ENCODE measurements at places on chromosomes 12 and 14.

DNA sequence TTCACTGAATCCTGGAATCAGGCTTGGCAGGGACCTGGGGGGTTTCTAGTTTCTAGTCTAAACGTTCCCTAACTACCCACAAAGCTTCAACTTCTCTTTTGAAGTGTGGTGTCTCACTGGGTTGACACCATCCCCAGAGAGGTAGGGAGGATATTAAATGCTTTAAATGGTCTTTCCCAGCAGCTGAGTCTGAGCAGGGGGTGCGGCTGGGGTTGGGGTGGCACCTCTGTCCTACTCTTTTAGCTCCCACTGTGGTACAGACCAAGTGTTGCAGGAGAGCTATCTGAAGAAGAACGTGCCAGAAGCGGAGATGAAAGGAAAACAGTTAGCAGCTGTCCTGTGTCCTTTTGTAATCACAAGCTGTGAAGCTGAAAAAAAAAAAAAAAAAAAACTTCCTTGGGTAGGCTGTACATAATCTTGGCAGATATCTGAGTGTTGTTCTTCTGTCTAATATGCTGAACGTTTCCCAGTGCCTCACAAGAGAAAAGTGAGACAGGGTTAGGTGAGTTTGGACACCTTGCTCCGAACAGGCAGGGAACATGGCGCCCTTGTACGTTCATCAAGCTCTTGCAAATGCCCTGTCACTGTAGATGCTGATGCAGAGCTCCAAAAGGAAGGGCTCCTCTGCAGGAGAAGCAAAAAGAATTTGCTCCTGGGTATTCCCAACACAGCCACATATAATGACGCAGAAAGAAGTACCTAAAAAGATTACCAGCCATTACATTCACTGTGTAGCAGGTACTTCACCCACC is 447.2 kb downstream of the APAF1 start:
- no peak for DNase-seq

GRCh38 chr12:123251403-123252076 is 18.3 kb downstream of the MTRFR start:
- DNase-seq, result no peak

GRCh38 chr12:109174468-109174867 is 58.1 kb downstream of the ACACB start:
- no peak for DNase-seq

GRCh38 chr12:32039917-32040575 is 66.6 kb upstream of the BICD1 start:
- no peak for DNase-seq

- DNase-seq, result no peak
These were observed 36.2 kb downstream of the SYNE3 start for GRCh38 chr14:95480109-95480886.

DNA sequence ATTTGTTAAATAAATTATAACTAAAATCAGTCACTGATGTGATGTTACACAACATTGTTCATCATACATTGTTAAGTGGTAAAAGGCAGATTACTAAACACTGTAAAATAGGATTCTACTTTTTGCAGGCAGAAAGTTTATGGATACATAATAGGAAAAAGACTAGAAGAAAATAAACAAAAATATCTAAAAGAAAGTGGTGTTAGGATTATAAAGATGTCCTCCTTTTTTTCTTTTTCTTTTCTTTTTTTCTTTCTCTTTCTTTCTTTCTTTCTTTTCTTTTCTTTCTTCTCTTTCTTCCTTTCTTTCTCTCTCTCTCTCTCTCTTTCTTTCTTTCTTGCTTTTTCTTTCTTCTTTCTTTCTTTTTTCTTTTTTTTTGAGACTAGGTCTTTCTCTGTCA is 39.6 kb upstream of the HELB start:
- no peak for DNase-seq

GRCh38 chr14:52002542-52002941 is 13.2 kb downstream of the RTRAF start:
- DNase-seq, result no peak

- DNase-seq, result no peak
These were observed 38.6 kb upstream of the PIK3C2G start for GRCh38 chr12:18222699-18223098.

DNA sequence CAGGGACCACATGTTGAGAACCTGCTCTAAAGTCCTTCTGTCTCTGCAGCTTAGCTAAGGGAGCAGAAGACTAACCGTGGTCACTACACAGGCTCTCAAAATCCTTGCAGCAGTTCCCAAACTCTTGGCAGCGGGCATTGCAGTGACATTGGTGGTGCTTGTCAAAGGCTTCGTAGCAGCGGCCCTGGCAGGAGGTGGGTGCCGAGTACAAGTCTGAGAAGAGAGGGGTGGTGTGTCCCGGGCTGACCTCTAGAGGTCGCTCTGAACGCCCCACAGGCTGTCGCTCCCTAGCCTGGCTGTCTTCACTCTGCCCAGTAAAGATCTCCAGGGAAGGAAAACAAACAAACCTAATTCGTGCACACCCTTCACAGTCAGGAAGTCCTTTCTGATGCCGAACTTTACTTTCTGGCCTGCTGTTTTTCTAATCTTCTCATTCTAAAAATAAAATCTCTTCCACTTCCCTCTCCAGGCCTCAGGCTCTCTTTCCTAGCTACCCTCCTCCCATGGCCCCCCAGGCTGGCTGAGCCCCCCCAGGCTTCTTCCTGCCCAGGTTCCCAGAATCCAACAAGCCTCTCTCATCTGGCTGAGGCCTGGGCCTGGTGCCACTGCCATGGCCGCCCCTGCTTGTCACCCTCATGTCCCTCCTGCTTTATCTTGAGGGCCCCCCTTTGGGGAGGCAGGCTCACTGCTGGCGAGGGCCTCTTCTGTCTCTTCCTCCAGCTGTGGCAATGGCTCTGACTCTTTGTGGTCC is 7.7 kb downstream of the ENDOU start:
- no peak for DNase-seq

DNA sequence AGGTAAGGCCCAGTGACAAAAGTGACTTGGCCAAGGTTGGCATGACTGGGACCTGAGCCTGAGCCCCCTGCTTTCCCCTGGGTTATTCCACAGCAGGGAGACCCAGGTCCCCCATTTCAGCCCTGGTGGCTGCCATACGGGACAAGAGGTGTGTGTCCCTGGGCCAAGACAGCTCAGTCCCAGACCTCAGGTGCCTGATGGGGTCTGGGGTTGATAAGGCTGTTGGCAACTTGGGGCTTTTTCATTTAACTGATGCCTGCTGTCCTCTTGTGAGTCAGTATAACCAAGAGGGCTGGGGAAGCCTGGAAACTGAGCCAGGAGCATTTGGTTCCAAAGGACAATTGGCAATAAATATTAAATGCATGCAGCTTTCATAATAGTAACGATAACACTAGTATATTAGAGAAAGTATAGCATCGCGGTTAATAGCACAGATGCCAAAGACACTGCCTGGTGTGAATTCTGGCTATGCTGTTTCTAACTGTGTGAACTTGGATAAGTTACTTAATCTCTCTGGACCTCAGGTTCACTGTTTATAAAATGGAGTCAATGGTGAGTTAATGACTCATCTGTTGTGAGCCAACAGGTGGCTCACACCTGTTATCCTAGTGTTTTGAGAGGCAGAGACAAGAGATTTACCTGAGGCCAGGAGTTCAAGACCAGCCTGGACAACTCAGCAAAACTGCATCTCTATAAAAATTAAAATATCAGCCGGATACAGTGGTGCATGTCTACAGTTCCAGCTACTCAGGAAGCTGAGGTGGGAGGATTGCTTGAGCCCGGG is 898 bp downstream of the SDSL start:
- no peak for DNase-seq

DNA sequence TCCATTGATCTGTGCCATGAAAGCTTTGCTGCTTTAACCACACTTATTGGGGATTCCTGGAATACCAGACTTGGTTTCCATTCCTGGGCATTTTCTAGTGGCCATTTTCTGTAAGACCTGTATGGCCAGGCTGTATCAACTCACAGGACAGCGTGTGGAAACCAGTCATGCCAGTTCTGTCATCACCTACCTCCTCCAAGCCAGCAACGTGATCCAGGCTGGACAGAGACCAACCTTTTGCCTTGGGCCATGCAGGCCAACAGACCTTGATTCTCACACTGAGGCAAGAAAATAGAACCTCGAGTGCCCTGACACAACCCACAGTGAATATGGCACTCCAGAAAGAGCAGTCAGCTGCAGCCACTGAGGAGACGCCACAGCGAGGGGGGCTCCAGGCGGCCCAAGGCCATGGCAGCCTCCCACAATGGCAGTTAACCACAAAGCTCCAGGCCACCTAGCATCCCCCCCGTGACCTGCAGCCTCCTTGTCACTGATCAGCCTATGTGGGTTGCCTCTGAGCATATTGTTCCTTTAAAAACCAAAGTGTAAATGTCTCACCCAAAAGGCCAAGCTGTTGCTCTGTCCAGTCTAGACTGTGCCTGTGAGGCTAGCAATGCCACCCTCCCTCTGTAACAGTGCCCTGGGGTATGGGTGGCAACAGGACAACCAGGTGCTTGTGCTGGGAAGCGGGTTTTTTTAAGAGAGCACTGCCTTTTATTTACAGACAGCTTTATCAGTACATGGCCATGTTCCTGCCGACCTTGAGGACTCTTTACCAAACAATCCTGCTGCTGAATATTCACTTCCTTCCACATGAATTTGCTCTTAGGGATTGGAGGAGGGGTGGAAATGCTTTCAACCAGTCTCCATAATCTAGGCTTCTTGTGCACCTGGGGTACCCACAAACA is 168.7 kb upstream of the HIF1A start:
- no peak for DNase-seq

- DNase-seq, result no peak
These were observed 316.0 kb downstream of the RAD51B start for GRCh38 chr14:68135566-68135965.

- no peak for DNase-seq
These were observed 11.1 kb downstream of the KRT85 start for GRCh38 chr12:52356031-52356761.

- no peak for DNase-seq
These were observed 72.7 kb downstream of the DYRK2 start for GRCh38 chr12:67721248-67721647.

DNA sequence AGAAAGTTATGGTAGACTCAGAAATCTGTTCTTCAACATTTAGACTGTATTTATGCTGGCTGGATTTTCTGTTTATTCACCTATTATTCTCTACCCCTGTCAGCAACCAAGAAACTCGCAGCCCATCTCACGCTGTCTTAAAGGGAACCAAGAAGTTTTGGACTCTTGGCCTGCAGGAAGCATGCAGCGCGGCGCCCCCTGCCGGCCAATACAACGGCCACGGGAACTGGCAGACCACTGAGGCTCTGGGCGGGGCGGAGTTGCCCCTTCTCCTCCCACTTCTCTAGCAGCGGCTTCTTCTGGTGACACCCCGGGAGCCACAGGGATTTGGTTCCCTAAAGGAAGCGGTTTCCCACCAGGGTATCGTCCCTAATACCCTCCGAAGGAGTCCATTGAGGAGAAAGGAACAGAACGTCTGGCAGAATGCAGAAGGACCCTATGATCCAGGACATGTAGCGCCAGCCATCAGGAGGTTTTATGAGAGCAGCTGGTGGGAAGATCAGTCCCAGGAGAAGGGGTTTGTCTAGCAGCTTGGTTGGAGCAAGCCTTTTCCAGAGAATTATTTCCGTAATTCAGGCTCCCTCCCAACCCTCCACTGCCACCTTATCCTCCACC is 21.0 kb upstream of the RNASE2 start:
- DNase-seq, result no peak

GRCh38 chr14:91654836-91655235 is 77.0 kb downstream of the CATSPERB start:
- no peak for DNase-seq

DNA sequence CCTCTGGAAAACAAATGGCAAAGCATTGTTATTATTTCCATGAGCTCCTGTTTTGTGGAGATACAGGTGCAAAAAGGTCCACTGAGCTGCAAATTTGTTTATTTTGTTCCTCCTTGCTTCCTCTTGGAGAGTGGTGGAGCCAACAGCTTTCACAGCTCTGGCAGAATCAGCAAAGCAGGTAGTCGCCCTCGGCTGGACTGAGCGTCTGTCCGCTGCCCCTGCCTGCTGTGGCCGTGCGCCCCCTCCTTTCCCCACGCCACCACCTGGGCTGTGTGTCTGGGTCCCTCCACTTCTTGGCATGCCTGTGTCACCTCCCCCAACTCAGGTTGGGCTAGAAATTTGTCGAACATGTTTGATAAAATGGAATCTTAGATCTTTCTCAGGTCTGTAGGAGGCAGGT is 188.2 kb downstream of the TSPAN9 start:
- DNase-seq, result no peak

GRCh38 chr12:55420307-55420962 is 5.6 kb upstream of the OR6C76 start:
- no peak for DNase-seq

- DNase-seq, result no peak
These were observed 244.1 kb downstream of the AEBP2 start for GRCh38 chr12:19683178-19683927.

DNA sequence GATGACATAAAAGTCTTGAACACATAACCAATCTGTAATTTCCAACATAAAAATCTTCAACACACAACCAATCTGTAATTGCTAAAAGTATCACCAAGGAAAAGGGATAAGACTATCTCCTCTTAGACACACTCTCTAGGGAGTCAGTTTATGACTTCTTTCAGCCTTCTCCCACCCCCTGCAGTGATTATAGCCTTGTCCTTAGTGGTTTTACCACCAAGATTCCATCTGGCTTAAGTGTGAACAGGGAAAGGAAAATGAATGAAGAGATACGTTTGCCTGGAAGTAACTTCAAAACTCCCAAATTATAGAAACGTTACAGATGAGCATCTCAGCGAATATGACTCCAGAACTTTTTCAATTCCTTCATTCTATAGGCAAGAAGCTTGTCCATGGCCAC is 136.2 kb upstream of the RASSF8 start:
- no peak for DNase-seq

DNA sequence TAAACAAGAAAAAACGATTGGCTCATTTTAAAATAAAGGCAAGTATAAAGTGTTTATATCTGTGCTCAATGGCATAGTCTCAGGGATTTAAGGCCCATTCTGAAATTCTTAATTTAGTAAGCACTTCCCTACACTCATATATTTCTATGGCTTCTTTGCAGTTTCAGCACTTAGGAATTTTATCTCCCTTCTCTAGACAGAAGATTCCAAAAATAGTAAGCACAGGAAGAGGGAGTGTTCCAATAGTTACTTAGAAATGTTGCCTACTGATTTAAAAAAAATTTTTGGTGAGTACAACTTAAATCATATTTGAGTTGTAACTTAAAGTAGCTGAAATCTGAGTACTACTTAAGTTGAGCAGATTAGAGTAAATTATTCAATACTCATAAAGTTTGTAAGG is 19.8 kb downstream of the INSM2 start:
- no peak for DNase-seq

DNA sequence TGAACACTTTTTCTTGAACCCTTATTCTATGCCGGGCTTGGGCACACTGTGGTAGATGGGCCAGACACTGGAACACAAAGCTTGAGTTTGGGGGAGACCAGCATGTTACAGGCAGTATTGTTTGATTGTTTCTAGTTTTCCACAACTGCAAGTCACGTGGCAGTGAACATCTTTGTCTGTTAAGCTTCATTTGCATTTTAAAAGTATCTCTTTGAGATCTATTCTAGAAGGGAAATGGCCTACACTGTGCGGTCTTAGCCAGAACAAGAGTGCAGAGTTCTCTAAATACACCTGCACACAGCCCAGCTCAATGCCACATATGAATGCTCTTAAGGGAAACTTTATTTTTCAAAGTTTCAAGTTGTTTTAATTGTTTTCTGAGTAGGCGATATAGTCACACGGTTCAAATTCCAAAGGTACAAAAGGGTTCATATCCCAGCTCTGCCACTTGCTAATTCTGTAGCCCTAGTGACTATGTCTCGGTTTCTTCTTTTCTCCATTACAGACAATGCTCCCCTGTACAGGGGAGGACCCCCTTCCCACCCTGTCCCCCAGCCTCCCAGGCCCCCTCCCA is 24.9 kb downstream of the RIN3 start:
- DNase-seq, result no peak

GRCh38 chr12:32811686-32812392 is 56.1 kb upstream of the YARS2 start:
- DNase-seq, result no peak

GRCh38 chr12:65963862-65964240 is 139.6 kb downstream of the HMGA2 start:
- DNase-seq, result no peak
